ENCODE measurements at places on chromosomes 6 and 20. TPM values are rescaled to one million over a fixed set of nuclear protein-coding genes. Genes with fewer than 3 reads are reported as not detected.

- H3K27ac ChIP-seq = no peak overlapping the region
- H3K4me3 ChIP-seq = no peak overlapping the region
- H3K36me3 ChIP-seq = peaks cover 6% of the 10 kb centered on the region
- H3K4me1 ChIP-seq = peaks cover 18% of the 10 kb centered on the region
- DNase-seq = no peak
- H3K27me3 ChIP-seq = no peaks in the 10 kb centered on the region
Measured at GRCh38 chr6:5461365-5461764, 200.1 kb downstream of the FARS2 start.

The STMND1 gene
- total RNA-seq = not detected

The TFB1M gene
- 38.7 TPM for total RNA-seq

The VGLL2 gene
- not detected for total RNA-seq

The DSP gene
- total RNA-seq = 0.22 TPM

The CYP39A1 gene
- total RNA-seq = not detected

DNA sequence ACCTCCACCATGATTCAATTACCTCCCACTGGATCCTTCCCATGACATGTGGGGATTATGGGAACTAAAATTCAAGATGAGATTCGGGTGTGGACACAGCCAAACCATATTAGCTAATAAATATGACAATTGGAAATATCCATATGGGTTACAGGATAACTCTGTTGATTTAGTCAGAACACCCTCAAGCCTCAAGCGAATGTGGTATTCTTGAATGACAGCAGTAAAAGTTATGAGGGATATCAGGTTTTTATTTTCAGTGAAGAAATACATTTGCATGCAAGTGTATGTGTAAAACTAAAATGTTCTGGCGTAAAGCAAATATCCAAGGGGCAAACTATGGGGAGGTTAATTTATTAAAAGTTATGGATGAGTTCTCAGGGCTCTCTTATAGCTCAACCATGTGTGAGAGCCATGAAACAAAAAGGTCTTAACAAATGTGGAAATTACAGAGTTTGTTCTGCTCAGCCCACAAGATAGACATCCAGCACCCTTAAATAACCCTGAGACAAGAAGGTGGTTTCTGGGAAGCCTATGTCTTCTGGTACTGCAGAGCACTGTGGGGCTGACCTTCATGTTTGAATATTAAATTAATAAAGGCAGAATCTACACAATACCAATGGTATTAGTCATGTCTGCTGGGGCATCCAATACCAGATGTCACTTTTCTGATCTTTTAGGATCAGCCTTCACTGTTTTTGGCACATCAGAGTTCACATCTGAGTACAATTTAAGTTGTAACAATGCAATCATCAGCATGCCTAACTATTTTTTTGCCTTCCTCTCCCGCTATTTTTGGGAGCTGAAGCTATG, 370.5 kb upstream of the RSPO3 start:
- no peak for DNase-seq
- no peaks in the 10 kb centered on the region for H3K4me1 ChIP-seq
- H3K27me3 ChIP-seq = no peaks in the 10 kb centered on the region
- no peak overlapping the region for H3K4me3 ChIP-seq
- no peak overlapping the region for H3K27ac ChIP-seq
- H3K36me3 ChIP-seq = no peaks in the 10 kb centered on the region

- H3K4me3 ChIP-seq = no peak overlapping the region
- H3K36me3 ChIP-seq = peaks cover 1% of the 10 kb centered on the region
- no peaks in the 10 kb centered on the region for H3K27me3 ChIP-seq
- no peak overlapping the region for H3K27ac ChIP-seq
- no peaks in the 10 kb centered on the region for H3K4me1 ChIP-seq
Measured at GRCh38 chr6:138882369-138883017, 86.6 kb downstream of the ECT2L start.

GRCh38 chr6:28940294-28940857, 16.6 kb upstream of the TRIM27 start:
- H3K36me3 ChIP-seq = peaks cover 4% of the 10 kb centered on the region
- no peak for DNase-seq
- H3K4me1 ChIP-seq = peaks cover 40% of the 10 kb centered on the region
- H3K27ac ChIP-seq = peak overlapping the region; percentile 99

GRCh38 chr20:51461306-51461705, 81.2 kb downstream of the NFATC2 start:
- no peak overlapping the region for H3K4me3 ChIP-seq
- H3K36me3 ChIP-seq = peaks cover 24% of the 10 kb centered on the region

The DCDC2 gene
- not detected for total RNA-seq

GRCh38 chr6:160750276-160750689, 48.2 kb downstream of the PLG start:
- peaks cover 13% of the 10 kb centered on the region for H3K27me3 ChIP-seq
- no peaks in the 10 kb centered on the region for H3K4me1 ChIP-seq

DNA sequence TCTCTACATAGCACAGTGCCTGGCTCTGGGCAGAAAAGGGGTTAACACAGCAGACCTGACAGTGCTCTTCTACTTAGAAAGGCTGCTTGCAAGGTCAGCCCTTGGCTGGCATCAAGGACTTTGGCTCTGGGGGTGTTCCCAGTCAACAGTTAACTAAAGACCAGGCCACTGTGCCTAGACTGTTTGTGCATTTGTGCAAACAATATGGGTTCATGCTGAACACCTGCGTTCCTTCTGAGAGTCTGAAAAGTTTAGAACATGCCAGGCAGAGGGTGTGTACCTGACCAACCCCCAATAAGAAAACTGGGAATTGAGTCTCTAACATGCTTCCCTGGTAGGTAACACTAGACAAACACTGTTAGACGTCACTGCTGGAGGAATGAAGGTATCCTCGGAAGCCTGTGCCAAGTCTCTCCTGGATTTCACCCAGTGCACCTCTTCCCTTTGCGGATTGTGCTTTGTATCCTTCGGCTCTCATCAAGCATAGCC, 110.7 kb downstream of the PDE10A start:
- no peaks in the 10 kb centered on the region for H3K4me1 ChIP-seq
- no peak overlapping the region for H3K4me3 ChIP-seq
- no peaks in the 10 kb centered on the region for H3K36me3 ChIP-seq
- no peak for DNase-seq

DNA sequence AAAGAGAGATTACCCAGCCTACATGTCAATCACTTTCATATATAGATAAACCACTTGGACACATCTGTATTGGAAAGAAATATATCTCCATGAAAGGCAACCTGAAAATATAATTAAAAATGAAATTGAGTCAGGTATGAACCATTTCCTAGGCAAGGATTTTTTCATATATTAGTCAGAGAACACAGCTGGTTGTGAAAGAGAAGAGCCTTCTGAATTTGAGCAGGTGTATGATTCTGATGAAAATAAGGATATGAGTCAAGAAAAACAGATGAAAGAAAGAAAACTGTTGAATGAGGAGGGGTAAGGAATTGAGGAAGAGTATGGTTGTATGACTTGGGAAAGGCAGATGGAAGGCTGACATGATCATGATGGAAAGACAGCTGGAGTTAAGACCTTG, 441.1 kb downstream of the HAO1 start:
- no peak overlapping the region for H3K4me3 ChIP-seq
- no peaks in the 10 kb centered on the region for H3K36me3 ChIP-seq
- no peak overlapping the region for H3K27ac ChIP-seq
- no peaks in the 10 kb centered on the region for H3K27me3 ChIP-seq
- DNase-seq = no peak

DNA sequence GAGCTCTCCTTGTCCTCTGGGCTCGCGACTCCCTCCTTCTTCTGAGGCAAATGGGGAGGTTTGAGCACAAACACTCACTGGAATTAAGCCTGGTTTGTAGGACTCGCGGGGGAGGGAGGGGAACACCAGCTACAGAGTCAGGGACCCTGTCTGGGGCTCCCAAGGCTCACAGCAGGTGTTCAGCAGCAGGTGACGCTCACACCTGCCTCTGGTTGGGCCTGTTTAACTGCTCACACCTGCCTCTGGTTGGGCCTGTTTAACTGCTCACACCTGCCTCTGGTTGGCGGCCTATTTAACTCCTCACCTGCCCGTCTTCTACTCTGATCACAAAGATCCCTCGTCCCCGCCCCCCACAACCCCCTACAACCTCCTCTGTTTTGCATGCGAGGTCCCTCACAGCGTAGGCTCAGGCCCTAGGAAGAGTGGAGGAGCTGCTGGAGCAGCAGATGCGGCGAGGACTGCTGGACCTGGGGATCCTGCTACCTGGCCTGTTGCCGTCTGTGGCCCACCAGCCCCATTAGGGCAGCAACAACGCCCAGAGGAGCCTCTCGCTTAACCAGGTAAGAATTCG, 181.9 kb downstream of the ERMARD start:
- no peaks in the 10 kb centered on the region for H3K4me1 ChIP-seq
- H3K4me3 ChIP-seq = no peak overlapping the region
- H3K27me3 ChIP-seq = peaks cover 14% of the 10 kb centered on the region
- H3K36me3 ChIP-seq = no peaks in the 10 kb centered on the region

The AKAP12 gene
- total RNA-seq = 0.77 TPM

GRCh38 chr6:145887969-145888368, 73.4 kb upstream of the FBXO30 start:
- DNase-seq = peak; percentile 44
- peaks cover 20% of the 10 kb centered on the region for H3K36me3 ChIP-seq
- H3K4me1 ChIP-seq = no peaks in the 10 kb centered on the region
- H3K27me3 ChIP-seq = no peaks in the 10 kb centered on the region
- no peak overlapping the region for H3K27ac ChIP-seq
- no peak overlapping the region for H3K4me3 ChIP-seq

The TINAG gene
- not detected for total RNA-seq

GRCh38 chr6:3347826-3348225, 89.1 kb downstream of the PSMG4 start:
- no peaks in the 10 kb centered on the region for H3K27me3 ChIP-seq
- DNase-seq = no peak
- peaks cover 15% of the 10 kb centered on the region for H3K4me1 ChIP-seq
- no peak overlapping the region for H3K27ac ChIP-seq
- no peak overlapping the region for H3K4me3 ChIP-seq
